ENCODE measurements at places on chromosomes 4 and X.

GRCh38 chr4:26267087-26267486 is 53.7 kb upstream of the RBPJ start:
- no peak for DNase-seq

DNA sequence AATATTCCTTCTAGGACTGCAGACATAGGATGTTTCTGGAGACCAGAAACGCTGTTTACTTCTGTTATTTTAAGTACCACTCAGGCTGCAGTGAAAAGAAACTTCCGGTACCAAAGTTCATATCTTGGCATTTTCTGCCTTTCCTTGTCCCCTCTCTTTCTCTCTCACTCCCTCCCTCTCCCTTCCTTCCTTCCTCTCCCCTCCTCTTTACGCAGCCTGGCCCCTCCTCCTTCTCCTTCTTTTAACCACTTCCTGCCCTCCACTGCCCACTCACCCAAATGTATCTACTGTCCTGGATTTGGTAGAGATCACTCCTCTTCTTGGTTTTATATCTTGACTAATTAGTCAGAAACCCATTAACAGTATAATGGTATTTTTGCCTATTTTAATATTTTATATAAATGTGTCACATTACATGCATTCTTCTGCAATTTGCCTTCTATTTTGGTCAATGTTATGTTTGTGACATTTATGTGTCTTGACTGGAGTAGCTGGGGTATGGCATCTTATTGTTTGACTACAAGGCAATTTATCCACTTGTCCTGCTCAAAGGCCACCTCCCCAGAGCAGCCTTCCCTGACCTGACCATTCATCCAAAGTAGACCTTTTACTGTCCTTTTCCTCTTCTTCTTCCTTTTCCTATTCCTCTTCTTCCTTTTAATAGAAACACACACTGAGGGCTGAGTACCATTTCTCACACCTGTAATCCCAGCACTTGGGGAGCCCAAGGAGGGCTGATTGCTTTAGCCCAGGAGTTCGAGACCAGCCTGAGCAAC is 56.9 kb downstream of the BCOR start:
- no peak for DNase-seq

DNA sequence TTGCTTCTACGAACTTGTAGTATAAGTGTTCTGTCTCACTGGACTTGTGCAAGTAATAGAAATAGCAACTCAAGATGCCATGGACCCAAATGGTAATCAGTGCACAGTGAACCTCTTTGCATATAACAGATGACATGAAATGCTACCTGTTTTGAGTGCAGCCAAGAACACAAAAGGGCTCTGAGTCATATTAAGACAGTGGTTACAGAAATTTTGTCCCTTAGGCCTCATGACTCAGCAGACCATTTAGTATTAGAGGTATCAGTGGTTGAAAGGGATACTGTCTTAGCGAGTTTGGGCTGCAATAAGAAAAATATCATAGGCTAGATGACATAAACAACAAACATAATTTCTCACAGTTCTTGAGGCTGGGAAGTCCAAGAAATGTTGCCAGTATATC is 502.9 kb upstream of the PCDH10 start:
- DNase-seq: no peak

GRCh38 chr4:120348521-120348920 is 281.9 kb upstream of the MAD2L1 start:
- no peak for DNase-seq

GRCh38 chr4:173522160-173522950 is 7.7 kb downstream of the HAND2 start:
- no peak for DNase-seq

- no peak for DNase-seq
Observed at GRCh38 chr4:181538431-181538830, 704.8 kb upstream of the TENM3 start.

- no peak for DNase-seq
Observed at GRCh38 chrX:135528756-135529155, 8.3 kb downstream of the INTS6L start.

GRCh38 chrX:105515561-105515960 is 295.1 kb upstream of the TEX13A start:
- DNase-seq: no peak

DNA sequence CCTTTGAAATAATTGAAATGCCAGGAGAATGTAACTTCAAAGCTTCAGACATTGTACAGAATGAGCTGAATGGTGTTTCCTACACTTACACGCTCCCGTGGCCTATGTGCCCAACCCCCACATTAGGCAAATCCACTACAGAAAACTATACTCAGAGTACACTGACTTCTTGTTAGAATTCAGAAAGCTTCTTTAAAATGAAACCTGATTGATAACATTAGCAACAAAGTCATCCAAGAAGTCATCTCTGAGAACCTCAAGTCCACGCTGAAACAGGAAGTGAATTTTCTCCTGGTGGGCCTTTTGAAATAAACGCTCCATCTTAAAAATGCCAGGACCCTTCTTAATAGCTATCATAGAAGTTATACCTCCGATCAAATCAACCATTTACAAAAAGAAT is 136.3 kb downstream of the TSPAN5 start:
- no peak for DNase-seq

DNA sequence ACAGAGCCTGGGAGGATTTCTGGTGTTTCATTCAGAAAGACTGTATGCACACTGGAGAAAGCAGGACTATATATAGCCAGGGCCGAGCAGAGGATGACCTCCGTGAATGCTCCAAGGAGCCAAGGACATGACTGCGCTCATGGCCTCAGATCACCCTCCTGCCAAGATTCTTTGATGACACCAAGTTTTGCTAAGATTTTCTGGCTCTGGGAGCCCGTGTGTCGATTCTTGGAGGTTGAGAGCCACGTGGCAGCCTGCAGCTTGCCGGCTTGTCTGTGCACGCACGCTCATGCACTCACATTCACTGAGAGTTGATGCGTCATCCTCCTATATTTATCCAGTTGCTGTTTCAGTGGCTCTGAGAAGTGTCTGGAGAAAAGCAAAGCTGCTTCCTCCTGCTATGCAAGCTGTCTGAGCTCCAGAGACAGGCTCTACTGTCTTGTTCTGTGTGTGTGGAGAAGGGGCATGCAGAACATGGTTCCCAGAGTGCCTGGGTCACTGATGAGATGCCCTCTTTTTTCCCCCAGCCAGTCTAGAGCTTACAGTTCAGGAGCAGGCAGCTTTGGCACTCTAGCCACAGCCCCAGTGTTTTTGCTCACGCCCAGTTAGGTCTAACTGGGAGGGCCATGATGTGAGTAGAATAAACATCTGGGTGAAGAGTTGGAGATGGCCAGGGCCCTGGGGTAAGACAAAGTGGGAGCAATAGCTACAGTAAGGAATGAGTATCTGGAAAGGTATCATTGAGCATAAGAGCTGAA is 64.9 kb upstream of the SCOC start:
- DNase-seq: no peak

DNA sequence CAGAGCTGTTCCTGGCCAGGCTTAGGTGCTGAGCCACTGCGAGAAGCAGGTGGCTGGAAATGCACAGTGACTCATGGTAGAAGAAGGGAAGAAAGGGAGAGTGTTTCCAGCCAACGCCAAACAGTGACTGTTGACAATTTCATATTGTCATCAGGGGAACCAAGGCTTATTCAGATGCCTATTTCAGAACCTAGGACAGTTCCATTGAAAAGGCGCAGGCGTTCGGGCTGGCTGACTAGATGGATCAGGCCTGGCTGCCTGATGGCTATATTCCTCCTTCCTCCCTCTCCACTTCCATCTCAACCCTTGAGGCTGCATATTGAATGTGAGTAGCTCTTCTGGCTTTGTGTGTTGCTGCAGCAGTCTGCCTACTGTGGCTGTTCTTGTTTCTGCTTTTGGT is 73.0 kb upstream of the FRMPD4 start:
- DNase-seq: no peak

DNA sequence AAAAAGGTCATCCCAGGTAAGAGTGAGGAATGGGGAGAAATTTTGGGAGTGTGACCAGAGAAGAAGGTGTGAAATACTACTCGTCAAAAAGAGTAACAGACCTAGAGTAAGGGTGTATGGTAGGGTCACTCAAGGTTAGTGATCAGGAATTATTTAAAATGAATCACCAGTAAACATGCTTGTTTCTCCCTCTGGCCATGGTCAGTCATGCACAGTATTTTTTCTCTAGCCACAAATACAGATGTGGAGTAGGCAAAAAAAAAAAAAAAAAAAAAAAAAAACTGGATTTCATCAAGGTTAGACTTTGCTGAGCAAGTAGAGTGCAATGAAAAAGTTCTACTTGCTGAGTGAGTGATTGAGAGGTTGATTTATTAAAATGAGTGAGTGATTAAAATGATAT is 34.2 kb upstream of the SLIT2 start:
- DNase-seq: no peak

GRCh38 chr4:17574206-17574605 is 2.8 kb upstream of the LAP3 start:
- DNase-seq: no peak

DNA sequence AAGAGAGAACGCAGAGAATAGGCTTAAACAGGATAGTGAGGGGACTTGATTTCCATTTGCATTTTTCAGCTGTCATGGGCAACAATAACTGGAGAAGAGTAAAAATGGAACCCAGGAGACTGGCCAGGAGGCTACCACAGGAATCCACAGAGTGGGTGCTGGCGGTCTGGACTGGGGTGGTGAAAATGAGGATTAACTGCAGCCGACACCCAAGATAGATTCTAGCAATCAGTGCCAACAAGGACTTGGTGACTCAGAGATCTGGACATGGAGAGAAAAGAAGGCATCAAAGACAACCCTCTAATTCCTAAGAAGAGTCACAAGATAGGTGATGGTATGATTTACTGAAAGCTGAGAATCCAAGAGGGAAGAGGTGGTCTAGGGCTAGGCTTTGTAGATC is 102.8 kb downstream of the ATP8A1 start:
- DNase-seq: no peak

GRCh38 chr4:100008048-100008447 is 58.0 kb upstream of the H2AZ1 start:
- no peak for DNase-seq

DNA sequence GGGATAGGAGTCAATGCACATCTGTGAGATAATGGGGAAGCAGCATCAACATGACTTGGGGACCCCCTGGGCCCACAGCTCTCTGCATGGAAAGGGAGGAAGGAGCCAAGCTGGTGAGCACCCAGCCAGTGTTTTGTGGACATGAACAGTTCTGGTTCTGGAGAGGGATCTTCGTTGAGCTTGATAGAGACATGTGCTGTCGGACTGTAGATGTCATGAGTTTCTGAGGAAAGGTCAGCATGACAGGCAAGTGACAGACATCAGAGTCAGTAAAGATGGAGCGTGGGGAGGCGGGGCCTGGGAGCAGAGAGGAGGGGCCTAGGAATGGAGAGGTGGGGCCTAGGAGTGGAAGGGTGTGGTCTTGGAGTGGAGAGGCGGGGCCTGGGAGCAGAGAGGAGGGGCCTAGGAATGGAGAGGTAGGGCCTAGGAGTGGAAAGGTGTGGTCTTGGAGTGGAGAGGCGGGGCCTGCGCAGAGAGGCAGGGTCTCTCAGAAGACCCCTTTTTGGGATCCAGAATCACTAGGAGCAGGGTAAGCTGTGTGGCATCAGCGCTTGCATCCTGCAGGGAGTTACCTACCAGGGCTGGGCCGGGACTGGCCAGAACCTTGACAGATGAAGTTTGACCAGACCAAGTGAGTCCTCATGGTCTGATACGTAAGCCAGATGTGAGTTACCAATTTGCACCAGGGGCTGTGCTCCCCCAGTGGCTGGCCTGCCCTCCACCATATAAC is 33.7 kb downstream of the PIGG start:
- no peak for DNase-seq

DNA sequence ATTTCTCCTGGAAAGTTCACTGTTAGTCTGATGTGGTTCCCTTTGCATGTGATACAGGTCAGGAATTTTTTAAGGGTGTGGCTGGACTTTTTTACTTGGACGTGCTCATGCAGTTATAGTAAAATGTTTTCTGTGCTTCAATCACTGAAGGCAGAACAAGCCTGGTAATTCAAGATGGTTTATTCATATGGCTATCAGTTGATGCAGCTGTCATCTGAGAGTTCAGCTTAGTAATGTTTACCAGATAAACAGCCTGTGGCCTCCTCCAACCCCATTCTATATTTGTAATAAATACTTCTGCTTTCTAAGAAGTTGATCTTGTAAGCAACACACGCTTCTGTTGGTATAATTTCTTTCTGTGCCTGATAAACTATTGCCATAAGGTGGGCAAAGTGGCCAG is 2105.9 kb downstream of the ARAP2 start:
- no peak for DNase-seq

GRCh38 chr4:153222707-153223426 is 18.6 kb downstream of the TRIM2 start:
- no peak for DNase-seq

Data from stimulated activated CD4-positive, alpha-beta T cell treated with anti-CD3 and anti-CD28 coated beads, Interleukin-15, amount 100 ng/mL, for 1 hour (primary cell).